ENCODE measurements at places on chromosomes 7 and 10.

GRCh38 chr10:1575481-1576244, 161.7 kb downstream of the ADARB2 start:
- DNase-seq: no peak

GRCh38 chr10:66218981-66219587, 706.8 kb upstream of the LRRTM3 start:
- DNase-seq: no peak

GRCh38 chr7:74275401-74275881, 13.8 kb upstream of the CLIP2 start:
- DNase-seq: no peak

GRCh38 chr10:93819520-93819919, 61.8 kb downstream of the LGI1 start:
- no peak for DNase-seq
